Activated CD8-positive, alpha-beta memory T cell treated with anti-CD3 and anti-CD28 coated beads, Interleukin-2, amount 50 U/mL, for 48 hours (primary cell): ENCODE measurements at places on chromosomes 13 and 19.

GRCh38 chr13:94799299-94799698, 87.0 kb upstream of the SOX21 start:
- no peak for DNase-seq

DNA sequence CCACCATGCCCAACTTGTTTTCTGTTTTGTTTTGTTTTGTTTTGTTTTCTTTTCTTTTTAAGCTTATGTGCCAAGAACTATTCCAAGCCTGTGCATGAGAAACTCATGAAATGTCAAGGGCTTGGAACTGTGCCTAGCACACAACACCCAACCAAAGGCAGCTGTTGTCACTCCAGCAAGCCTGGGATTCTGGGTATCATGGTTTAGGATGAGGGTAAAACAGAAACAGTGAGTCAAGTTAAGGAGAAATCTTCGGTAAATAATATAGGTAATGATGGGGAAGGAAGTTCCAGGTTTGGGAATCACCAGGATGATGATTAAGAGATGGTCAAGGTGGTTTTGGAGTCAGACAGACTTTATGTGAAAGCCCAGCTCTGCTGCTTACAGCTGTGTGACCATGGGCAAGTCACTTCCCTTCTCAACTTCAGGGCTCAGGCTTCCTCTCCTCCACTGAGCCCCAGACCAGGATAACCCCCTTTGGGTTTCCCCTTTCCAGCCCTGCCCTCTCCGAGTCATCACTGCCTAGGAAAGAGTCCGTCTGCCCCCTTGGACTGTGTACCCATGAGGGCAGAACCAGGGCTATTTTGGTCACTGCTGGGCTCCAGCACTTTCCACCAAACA, 5.0 kb downstream of the PVR start:
- DNase-seq, result no peak

DNA sequence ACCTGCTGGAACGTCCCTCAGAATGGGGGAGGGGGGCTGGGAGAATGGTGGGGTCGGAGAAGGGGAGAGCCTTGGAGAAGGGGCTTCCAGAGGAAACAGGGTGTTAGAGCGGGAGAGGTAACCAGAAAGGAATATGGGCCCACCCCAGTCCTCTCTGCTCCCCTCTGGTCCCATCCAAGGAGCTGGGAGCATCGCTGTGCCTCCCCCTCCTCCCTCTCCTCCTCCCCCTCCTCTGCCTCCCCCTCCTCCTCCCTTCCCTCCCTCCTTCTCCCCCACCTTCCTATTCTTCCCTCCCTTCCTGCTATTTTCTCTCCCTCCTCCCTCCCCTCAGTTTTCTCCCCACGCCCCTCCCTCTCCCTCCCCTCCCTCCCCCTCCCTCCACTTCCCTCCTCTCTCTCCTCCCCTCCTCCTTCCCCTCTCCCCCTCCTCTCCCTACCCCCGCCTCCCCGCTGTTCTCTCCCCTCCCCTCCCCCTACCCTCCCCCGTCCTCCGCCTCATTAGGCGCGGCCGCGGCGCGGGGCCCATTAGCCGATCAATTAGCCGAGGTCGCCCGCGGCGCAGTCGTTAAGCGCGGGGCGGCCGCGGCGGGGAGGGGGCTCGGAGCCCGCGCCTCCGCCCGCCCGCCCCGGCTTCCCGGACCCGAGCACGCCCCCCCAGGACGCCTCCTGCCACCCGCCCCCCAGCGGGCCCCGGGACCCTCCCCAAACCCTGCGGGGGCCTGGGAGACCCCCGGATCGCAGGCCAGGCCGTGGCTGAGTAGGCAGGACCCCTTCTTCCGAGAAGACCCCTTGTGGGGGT, 15.4 kb downstream of the TLE5 start:
- no peak for DNase-seq

DNA sequence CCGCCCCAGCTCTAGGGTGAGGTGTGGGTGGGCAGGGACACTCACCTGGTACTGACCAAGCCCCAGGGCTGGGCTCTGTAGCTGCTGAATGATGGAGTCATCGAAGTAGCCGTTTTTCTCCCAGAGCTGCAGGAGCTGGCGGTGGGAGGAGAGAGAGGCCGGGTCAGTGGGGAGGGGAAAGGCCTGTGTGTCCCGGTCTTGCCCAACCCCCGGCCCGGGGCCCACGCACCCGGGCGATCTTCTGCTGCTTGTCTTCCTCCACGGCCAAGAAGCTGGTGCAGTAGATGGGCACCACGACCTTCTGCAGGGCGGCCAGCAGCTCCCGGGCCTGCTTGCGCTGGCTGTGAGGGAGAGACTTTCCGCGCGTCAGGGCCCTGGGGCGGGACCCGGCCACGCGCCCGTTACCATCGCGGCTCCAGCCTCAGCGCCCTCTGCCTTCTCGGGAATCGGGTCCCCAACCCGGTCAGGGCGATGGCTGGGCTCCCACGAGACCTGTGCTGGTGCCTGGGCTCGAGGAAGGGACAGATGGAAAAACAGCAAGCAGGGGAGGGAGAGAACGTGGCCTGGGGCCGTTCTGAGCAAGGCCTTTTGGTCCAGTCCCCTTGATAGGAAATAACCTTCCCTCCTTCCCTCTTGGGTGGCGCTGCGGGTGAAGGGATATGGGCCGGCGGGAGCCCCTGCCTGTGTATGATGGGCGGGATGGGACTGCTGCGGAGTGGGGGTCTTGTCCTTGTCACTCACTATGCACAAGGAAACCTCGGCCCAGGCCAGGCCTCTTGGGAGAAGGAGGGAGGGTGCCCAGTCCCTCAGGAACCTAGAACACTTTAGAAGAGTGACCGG, 11.5 kb downstream of the CHERP start:
- DNase-seq, result no peak

DNA sequence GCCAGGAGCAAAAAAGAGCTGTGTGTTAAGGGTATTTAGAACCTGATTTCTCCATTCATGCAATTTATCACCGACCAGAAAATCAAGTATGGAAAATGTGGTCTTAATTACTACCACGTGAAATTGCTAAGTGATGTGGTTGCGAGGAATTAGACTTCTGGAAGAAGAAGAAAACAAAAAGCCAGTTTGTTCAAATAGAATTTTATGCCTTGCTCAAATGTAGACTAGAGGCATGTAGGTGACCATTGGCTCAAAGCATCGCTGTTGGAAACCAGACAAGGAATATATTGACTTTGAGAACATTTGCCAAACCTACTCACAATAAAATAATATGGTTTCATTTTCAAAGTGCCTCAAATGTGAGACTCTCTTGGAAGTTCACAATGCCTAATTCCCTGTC, 57.3 kb upstream of the LRCH1 start:
- no peak for DNase-seq

DNA sequence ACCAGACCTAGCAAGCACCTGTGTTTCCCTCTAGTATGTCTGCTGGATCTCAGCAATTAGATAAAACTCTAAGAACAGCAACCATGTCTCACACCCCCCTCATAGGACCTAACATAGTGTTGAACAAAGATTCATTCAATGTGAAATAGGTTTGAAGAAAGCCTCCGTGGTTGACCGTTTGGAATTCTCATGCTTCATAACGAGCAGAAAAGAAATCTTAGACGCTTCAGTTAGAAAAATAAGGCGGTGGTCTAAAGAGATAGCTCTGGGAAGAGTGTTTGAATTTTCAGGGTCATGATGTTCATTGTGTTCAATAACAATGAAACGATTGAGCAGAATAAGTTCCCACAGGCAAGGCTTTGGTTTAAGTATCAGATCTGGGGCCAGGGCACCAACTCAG, 332.9 kb downstream of the COG6 start:
- no peak for DNase-seq

GRCh38 chr13:47555235-47555634, 445.8 kb downstream of the SUCLA2 start:
- no peak for DNase-seq

GRCh38 chr19:6239401-6239844, 40.4 kb downstream of the MLLT1 start:
- DNase-seq, result no peak
